Tongue (tissue), 3 donors: ENCODE measurements at places on chromosomes 3 and 15. TPM values are rescaled to one million over a fixed set of nuclear protein-coding genes. Genes with fewer than 3 reads are reported as not detected.

The JAGN1 gene
- total RNA-seq, result 24.0 TPM

The P2RY12 gene
- 0.21 TPM for total RNA-seq

- DNase-seq, result no peak
Observed at GRCh38 chr3:27613846-27614500, 108.2 kb downstream of the EOMES start.

GRCh38 chr15:31089368-31090047 lies 12.0 kb downstream of the TRPM1 start:
- DNase-seq, result no peak

GRCh38 chr15:69120732-69121131 lies 39.7 kb upstream of the GLCE start:
- DNase-seq, result no peak

- DNase-seq, result peak; percentile 59
Observed at GRCh38 chr3:55491296-55491816, 4.2 kb upstream of the WNT5A start.

DNA sequence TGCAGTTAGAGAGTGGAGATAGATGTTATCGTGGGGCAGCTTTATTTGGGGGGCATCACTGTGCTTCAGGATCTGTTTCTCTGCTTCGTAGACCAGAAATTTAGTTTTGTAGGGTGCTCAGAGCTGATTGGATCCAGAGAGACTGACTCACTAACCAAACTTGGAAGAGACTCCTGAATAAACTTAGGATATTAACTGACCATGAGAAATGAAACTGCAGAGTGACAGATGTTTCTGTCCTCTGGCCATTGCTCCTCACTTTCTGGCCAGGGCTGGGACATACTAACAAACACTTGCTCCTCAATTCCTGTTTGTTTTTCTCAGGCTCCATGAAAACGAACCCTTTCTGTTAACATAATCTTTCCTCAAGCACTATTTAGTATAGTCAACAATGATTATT lies 4.3 kb downstream of the ZNF592 start:
- DNase-seq, result no peak
